ENCODE measurements at places on chromosomes 5 and 9.

GRCh38 chr5:55316837-55317236 is 9.0 kb downstream of the MTREX start:
- no peak for DNase-seq

- DNase-seq: no peak
Observed at GRCh38 chr5:91219803-91220371, 163.2 kb downstream of the ARRDC3 start.

DNA sequence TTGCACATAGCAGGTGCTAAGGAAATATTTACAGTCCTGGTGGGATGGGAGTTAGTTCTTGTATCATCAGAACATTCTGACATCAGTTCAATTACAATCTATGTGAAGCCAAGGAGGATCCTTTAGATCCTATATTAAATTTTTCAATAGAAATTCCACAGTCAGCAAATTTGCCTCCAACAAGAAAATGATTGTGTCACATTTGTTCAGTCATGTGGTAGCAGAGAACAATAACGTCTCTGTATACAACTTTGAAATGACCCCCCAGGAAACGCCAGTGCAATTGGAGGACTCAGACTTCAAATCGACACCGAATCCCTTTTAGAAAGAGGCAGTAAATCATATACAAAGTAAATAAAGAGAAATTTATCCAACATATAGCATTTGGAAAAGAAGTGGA is 392.1 kb downstream of the DTWD2 start:
- no peak for DNase-seq

- no peak for DNase-seq
Observed at GRCh38 chr9:33289936-33290246, 425 bp upstream of the NFX1 start.

GRCh38 chr5:180162304-180162661 is 46.7 kb downstream of the RASGEF1C start:
- DNase-seq: no peak

DNA sequence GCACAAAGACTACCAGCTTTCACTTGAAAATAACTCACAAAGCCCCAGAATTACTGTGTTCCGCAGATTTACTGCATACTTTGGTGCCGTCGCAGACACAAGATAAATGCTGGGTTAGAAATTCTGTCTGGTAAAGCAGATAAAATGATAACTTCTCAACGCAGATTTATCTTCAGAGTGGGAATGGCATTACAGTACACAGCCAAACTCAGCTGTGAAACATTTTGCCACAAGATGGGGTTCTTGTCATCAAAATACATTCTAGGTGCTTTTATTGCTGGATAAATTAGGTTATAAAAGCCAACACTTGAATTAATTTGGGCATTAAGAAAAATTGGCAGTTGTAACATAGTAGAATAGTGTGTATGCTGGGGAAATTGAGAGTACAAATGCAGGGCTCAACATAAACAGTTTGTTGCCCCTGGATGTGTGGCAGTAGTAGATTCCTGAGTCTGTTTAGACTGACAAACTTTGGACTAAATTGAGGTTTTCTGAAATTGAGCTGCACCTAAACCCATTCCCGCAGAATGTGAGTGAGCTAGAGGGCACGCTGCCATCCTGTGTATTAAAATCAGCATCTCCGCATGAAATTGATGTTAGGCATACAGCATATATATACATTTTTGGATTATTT is 61.1 kb downstream of the LMNB1 start:
- DNase-seq: no peak

GRCh38 chr9:94860678-94861588 is 134.4 kb downstream of the AOPEP start:
- DNase-seq: peak; percentile 55

GRCh38 chr5:146607659-146608332 is 91.8 kb upstream of the GPR151 start:
- no peak for DNase-seq

GRCh38 chr9:83934569-83935275 is 13.5 kb upstream of the KIF27 start:
- DNase-seq: no peak

GRCh38 chr9:115850548-115851304 is 302.9 kb upstream of the PAPPA start:
- DNase-seq: no peak

Data from activated CD4-positive, CD25-positive, alpha-beta regulatory T cell treated with anti-CD3 and anti-CD28 coated beads, Interleukin-2, amount 50 U/mL, for 72 hours (primary cell).